CD4-positive, alpha-beta T cell treated with Interleukin-4 for 1 hour (primary cell): ENCODE measurements at places on chromosomes 6 and 20.

- DNase-seq, result peak; percentile 37
Measured at GRCh38 chr6:21596949-21597682, 3.6 kb downstream of the SOX4 start.

GRCh38 chr6:152854086-152854795 is 103.6 kb downstream of the VIP start:
- no peak for DNase-seq

DNA sequence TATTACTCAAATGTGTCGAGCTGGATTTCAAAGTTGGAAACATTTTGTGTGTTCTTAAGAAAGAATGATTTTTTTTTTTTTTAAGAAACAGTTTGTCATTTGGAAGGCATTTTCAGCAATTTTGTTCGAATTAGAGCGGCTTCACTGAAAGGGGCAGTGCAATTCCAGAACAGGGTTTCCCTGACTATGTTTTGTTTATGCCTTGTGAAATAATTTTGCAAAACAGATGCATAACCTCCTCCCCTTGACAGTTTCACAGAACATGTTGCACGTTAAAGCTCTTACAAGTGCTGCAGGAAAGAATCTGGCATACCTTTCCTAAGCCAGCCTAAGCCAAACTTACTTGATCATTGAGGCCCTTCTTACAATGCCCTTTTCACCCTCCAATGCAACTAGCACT is 216.0 kb upstream of the SSTR4 start:
- no peak for DNase-seq

DNA sequence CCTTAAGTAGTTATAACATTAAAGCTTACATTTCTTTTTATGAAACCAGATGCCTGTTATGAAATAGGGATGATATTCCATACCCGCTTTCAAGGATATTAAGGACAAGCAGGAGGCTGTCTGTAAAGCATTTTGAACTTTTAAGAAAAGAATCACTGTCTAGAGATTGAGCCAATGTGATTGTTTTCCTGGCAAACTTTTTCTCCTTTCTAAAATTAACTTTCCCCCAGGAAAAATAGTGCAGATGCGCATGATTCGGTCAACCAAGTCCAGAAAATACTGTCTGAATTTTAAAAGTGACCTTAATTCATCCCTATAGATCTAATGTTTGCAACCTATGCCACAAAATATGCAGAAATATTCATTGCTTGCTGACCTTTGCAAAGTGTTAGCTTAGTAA is 15.1 kb upstream of the DEK start:
- no peak for DNase-seq

DNA sequence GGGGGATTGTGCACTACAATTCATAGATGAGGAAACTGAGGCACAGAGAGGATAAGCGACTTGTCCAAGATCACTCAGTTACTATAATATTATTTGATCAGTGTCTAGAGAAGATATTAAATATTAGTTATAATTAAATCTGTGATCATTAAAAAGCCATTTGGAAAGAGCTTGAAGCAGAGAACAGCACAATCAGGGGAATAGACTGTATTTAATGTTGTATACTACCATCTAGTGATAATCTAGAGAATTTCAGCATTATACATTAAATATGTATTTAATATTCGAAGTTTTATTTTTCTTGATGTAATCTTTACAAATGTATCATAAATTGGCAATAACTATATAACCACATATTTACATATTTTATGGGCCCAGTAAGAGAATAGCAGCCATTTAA is 20.1 kb upstream of the MTCL3 start:
- DNase-seq, result no peak

- DNase-seq, result no peak
Measured at GRCh38 chr6:23851522-23851921, 274.5 kb upstream of the NRSN1 start.

GRCh38 chr20:19605786-19606485 is 152.1 kb upstream of the RIN2 start:
- DNase-seq, result no peak

DNA sequence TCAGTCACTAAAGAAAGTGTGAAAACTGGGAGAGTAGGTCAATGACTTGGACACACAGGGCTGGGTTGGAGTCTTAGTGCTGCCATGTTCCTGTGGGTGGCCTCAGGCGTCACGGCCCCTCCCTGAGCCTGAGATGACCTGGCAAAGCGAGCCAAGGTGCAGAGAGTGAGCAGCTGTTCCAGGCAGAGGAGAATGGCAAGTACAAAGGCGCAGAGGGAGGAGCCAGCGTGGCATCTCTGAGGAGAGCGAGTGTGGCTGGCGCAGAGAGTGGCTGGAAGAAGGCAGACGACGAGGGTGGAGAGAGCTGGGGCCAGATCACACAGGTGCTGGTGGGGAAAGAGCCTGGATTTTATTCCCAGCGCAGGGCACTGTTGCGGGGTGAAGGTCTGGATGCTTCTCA is 20.6 kb upstream of the CHMP4B start:
- DNase-seq, result no peak

DNA sequence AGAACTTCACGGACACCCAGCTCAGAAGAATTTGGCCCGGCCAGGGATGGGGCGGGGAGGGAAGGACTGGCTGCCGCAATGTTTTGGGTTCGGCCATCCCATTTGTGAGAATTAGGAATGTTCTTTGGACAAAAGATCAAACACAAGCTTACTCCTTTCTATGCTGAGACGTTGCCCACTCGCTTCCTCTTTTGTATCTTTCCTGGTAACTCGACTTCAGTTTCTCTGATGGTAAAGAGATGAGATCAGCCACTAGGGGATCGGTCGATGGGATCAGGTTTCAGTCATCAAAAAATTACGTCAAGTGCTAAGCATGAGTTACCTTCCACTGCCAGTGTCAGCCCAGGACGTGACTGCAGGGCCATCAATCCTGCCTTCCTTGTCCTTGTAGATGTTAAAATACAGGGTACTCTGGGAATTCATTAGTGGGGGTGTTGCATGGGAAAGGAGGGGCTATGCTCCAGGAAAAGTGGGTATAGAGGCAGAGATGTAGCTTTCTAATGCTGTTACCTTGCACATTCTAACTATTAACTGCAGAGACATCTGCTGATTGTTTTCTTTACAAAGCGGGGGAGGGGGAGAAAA is 190.2 kb downstream of the TSHZ2 start:
- no peak for DNase-seq

DNA sequence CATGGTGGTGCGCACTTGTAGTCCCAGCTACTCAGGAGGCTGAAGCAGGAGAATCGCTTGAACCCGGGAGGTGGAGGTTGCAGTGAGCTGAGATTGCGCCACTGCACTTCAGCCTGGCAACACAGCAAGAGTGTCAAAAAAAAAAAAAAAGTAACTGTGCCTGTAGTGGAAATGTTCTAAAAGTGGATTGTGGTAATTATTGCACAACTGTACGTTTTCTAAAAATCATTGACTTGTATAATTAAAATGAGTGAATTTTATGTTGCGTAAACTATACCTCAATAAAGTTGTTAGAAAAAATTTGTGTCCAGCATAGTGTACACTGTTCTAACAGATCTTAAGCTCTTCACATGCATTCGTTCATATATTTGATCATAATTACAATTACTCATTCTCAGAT is 5.5 kb downstream of the SEC23B start:
- no peak for DNase-seq

GRCh38 chr6:33507261-33507660 is 52.9 kb downstream of the ZBTB9 start:
- no peak for DNase-seq

GRCh38 chr20:37194621-37195417 is 15.5 kb upstream of the MROH8 start:
- DNase-seq, result no peak

- DNase-seq, result no peak
Measured at GRCh38 chr6:12058172-12058961, 46.3 kb downstream of the HIVEP1 start.

DNA sequence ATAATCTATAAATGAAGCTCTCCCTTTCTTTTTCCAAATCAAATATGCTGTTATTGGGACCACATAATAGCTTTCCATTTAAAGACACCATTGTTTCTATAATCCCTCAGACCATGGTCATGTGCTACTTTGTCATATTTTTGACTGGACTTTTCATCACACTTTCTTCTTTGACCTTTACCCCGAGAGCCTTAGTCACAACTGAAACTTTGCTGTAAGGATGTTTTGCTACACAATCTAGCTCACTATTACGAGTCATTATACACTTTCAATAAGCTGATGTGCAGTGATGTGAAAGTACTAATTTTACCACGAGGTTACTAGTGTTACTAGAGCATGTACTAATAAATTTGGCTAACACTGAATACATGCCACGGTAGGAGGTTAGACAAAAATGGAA is 367.2 kb upstream of the RUNX2 start:
- no peak for DNase-seq

DNA sequence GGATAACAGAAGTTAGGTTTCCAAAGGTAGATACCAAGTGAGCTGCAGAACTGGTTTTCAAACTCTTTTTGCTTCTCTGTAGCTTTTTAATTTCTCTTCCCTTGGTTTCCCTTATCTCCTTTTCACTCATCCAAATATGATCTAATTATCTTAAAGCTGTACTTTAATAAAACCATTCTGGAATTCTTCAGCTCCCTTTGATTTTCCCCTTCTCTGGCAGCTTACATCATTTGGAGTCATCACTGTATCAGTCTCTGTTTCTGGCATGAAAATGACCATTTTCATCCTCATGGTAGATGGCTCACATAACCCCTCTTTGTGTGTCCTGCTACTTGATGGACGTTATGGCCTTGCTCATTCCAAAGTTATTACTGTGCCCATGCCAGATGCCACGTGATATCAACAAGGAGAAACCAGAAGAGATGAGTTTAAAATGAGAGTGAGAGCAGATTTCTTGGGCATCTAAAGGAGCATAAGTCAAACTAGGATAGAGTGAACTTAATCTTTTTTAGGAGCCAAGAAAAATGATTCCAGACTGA is 620.2 kb downstream of the QKI start:
- no peak for DNase-seq

DNA sequence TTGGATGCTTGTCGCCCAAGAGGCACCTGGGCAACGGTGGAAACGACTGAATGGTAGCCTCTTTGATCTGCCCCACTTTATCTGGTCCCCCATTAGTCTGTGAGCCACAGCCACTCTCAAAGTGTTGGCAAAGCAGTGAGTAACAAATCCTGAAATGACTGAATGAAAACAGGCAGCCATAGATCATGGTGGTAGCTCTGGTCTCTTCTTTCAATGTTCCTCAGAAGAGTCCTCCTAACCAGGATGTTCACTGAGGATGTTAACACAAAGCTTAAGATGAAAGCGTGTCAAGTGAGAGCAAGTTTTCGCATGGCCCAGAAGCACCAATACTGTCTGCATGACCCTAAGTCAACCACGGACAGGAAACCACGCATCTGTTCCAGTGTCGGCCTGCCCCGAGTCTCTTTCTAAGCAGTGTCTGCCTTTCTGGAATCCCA is 107.3 kb downstream of the IRF4 start:
- peak; percentile 49 for DNase-seq
